ENCODE measurements at places on chromosomes 7 and 10.

GRCh38 chr7:143492043-143492471, 14.4 kb downstream of the TAS2R41 start:
- DNase-seq: no peak

DNA sequence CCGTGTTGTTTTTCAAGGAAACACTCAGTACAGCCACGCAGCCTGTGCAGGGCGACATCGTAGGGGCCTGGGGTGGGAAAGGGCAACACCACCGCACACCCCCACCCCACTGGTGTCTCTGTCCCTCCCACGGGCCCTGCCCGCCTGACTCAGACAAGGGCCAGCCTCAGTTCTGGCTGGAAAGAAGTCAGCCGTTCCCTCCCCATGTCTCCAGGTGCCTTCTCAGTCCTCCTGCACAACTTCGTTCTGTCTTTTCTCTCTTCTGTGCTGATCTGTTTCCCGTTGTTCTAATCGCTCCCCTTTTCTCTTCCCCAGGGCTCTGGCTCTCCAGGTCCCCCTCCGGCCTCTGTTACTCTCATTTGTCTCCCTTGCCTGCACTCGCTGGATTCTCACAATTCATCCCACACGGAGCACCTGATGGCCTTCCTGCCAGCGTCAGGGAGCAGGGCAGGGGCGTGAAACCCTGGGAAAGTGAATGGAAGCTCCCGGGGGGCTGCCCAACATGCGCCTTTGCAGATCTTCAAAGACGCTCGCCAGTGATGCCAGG, 97.7 kb downstream of the WDR37 start:
- DNase-seq: no peak

GRCh38 chr7:140322759-140323158, 75.6 kb downstream of the SLC37A3 start:
- no peak for DNase-seq

GRCh38 chr10:49351669-49352068, 44.2 kb downstream of the DRGX start:
- DNase-seq: no peak

DNA sequence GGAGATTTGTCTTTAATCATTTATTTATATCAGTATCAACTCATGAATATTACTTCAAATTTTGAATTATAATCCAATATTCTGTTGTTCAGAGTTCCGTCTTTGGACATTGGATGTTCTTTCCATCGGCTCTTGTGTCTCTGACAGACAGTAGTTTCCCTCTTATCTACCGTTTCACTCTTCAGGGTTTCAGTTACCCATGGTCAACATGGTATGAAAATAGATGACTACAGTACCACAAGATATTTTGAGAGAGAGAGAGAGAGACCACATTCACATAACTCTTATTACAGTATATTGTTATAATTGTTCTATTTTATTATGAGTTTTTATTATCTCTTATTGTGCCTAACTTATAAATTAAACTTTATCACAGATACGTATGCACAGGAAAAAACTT, 6.8 kb downstream of the SHTN1 start:
- DNase-seq: no peak

GRCh38 chr7:497946-498655, 21.5 kb downstream of the PDGFA start:
- DNase-seq: no peak

- DNase-seq: peak; percentile 19
These were observed 122.4 kb downstream of the CTTNBP2 start for GRCh38 chr7:117750612-117751563.

DNA sequence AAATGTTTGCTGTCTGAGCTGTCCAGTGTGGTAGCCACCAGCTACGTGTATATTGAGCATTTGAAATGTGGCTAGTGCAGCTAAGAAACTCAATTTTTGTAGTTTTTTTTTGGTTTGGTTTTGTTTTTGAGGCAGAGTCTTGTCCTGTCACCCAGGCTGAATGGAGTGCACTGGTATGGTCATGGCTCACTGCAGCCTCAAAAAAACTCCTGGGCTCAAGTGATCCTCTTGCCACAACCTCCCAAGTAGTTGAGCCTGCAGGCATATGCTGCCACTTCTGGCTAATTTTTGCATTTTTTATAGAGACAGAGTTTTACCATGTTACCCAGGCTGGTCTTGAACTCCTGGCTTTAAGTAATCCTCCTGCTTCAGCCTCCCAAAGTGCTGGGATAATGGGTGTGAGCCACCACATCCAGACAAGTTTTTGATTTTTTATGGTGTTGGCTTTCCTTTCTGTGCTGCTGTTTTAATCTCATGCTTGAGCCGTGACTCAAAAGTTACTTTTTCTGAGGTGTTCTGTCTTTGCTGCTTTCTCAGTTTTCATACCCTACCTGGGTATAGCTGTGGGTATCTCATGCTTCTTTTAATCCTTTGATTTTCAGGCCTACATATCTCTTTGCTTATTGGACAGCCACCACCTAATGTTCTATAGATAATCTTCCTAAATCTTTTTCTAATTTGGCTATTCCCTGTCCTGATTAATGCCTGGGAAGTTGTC, 16.0 kb downstream of the WAC start:
- peak; percentile 36 for DNase-seq

- no peak for DNase-seq
These were observed 33.0 kb downstream of the BRI3 start for GRCh38 chr7:98314469-98314868.

GRCh38 chr7:12765431-12766100, 78.1 kb downstream of the ARL4A start:
- DNase-seq: no peak

DNA sequence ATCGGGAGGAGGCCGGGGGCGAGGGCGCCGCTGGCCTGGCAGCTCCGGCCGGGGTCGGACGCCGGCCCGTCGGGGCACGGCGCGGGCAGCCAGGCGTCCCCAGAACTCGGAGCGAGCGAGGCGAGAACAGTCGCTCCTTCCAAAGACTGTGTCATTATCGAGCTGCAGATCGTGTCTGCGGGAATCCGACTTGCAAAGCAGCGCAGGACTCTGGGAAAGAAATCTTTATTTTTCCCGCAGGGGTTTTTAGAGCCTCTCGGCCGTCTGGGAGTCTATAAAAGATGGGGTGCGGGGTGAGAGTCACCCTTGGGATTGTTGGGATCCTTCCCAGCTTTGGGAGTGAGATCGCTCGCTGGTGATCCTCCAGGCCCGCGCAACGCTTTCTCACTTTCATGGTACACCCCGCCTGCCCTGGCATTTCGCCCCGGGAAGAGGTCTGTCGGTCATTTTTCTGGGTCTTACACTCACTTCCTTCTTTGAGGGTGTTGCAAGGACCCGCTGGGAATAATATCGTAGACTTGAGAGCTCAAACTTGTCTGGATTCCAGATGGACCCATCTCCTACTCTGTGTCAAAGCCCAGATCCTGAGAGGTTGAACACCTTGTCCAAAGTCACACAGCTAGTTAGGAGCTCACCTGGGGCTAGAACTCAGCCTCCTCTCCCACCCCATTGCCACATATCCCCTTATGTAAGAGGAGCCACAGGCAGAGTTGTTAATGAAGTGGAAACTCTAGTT, 1.0 kb downstream of the UBTD1 start:
- no peak for DNase-seq

DNA sequence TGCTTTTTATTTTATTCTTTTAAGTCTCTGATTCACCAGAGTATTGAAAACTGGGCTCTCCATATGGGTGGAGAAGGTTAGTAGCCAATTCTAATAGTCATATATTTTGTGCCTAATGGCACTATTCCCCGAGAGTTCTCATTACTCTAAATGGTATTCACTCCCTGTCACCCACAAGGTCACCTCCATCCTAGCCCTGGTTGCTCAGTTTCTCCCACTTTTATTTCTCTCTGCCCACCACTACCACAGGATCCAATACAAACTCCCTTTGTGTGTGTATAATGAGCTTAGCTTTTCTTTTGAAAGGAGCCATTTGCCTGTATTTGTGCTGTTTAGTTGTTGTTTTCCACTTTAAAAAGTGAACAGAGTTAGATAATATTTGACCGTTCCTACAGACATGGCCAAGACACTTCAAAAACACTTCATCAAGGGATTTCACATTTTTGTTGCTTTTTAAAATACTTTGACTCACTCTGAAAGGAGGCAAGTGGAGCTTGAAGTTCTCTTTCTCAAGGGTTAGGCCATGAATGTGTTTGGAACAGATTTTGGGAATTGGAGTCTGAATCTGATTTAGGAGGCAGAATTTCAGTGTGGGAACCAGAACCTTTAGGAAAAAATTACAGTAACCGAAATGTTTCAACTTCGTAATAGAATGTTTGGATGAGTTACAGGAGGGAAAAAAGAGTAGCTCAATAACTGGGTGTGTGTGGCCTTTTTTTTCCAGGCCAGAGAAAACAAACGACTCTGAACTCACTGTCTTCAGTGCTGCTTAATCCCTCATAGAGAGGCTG, 321.3 kb downstream of the BICC1 start:
- DNase-seq: no peak

DNA sequence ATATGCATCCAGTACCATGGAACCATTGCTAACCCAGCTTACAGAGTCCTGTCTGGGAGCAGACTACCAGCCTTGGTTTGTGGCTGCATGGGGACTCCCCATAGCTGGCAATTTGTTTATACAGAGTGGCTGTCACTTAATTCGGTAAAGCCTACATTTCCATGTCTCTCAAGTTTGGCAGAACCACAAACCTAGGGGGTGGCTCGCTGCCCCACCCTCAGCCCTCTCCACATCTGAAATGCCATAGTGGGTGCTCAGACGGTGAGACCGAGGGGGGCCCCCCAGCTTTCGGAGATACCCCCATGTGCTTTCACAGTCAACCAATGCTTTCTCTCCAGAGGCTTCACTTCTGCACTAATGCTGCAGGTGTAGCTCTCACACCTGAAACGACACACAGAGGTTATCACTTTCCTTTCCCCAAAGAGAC, 75.5 kb upstream of the KAT6B start:
- DNase-seq: no peak

GRCh38 chr10:102431452-102432124, 786 bp downstream of the CUEDC2 start:
- no peak for DNase-seq
